ENCODE measurements at places on chromosomes 2 and 18.

DNA sequence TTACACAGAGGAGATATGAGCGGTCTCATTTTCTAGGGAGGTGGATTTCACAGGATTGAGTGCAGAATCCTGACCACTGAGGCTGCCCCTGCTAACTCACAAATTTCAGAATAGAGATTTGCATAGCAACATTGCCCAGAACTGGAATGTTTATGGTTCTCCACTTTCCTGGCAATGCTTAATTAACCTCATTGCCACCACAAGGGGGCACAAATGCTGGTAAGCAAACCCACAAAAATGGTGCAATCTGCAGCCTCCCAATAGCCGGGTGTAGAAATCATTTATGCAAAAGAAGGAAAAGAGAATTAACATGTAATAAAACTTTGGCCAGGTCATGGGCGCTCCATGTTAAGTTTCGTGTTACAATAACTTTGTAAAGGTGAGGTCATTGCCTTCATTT, 112.4 kb downstream of the CYRIA start:
- no peak for DNase-seq

GRCh38 chr18:48656582-48656981, 117.8 kb downstream of the CTIF start:
- no peak for DNase-seq

DNA sequence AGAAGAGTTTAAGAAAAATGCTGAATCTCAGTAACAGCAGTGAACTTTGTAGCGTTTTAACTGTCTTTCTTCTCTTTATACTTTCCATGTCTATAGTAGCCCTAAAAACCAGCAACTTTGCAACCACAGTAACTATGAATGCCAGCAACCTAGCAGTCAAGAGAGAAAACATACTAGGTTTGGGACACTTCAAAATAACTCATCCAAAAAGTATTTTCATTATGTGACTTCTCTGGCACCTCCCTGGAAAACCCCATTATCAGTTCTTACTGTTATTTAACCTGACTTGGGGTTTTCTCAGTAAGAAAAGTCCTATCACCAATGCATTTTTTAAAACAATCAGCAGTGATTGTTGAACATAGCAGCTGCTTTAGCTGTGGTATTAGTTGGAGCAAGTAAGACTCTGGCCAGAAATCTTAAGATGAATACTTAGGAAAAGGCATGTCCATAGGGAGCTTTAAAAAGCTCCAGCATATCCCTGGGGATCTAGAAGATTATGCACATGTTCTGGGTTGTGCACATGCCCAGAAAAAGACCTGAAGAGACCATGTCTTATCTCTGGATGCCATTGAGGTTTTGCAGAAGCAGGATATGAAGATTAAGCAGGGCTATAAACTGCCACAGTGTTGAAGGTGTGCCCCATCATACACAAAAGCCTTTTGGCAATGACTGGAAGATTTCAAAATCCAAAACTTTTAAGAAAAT, 411.3 kb downstream of the CMPK2 start:
- no peak for DNase-seq

DNA sequence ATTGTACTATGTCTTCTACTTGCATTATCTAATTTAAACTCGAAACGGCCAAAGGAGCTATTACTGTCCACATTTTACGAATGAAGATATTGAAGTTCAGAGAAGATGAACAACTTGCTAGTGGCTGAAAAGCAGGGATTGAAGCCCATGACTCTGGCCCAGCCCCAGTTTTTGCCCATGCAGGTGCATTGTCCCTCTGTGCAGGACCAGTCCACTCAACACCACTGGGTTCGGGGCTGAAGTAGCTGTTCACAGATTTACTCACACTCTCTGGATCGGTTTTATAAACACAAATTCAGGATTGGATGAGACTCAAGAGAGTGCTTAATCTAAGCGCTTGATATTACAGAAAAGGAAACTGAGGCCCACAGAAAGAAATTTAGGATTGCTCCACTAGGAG, 1.4 kb upstream of the IHH start:
- DNase-seq, result no peak

DNA sequence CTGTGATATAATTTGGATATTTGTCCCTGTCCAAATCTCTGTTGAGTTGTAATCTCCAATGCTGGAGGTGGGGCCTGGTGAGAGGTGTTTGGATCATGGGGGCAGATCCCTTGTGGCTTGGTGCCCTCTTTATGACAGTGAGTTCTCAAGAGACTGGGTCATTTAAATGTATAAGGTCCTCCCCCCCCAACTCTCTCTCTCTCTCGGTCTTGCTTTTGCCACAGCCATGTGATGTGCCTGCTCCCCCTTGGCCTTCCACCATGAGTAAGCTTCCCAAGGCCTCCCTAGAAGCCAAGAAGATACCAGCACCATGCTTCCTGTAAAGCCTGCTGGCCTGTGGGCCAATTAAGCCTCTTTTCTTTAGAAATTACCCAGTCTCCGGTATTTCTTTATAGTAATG, 58.6 kb downstream of the FN1 start:
- no peak for DNase-seq

- DNase-seq, result no peak
Measured at GRCh38 chr18:49725809-49726674, 87.3 kb downstream of the ACAA2 start.
